RPMI8226 (cell line): ENCODE measurements at places on chromosomes 12 and 14.

- DNase-seq, result no peak
Observed at GRCh38 chr12:119783787-119784186, 93.3 kb downstream of the CIT start.

GRCh38 chr12:12974211-12974610 lies 22.2 kb upstream of the GPRC5D start:
- DNase-seq, result no peak

DNA sequence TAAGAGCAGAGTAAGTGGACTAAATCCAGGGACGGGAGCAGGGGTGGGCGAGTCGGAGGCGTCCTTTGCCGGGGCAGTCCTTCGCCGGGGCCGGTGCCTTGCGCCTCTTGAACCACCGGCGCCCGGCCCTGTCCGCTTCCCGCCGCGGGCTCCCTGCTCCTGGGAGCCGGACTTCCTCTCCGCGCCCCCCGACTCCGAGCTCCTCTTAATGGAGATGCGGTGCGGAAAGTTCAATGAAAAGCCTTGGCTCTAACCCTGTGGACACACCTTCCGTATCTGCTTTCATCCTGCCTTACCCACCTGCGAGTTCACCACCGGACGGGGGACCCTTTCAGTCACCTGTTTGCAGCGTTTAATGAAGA lies 412 bp downstream of the FGFR1OP2 start:
- DNase-seq, result peak; percentile 35

GRCh38 chr12:124520265-124520701 lies 47.1 kb downstream of the NCOR2 start:
- no peak for DNase-seq

DNA sequence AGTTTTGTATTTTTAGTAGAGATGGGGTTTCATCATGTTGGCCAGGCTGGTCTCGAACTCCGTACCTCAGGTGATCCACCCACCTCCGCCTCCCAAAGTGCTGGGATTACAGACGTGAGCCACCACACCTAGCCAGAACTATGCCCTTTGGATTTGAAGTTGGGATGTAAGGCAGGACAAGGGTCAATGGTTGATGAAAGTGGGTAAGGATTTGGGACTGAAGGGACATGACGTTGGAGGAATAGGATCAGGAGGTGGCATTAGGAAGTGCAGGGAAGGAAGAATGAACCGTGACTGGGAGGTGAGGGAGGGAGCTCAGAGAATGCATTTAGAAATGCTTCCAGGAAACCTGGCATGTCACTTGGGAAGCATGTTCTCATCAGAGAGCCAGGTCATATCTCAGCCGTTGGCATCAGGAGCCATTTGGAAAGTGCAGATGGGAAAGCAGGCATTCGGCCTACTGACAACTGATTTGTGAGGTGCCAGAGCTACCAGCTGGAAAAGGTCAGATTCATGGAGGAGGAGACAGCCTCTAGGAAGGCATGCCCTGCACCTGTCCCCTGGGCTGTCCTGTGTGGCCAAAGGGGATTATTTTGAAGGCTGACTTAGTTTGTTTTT lies 2.2 kb downstream of the CRADD start:
- DNase-seq, result no peak

DNA sequence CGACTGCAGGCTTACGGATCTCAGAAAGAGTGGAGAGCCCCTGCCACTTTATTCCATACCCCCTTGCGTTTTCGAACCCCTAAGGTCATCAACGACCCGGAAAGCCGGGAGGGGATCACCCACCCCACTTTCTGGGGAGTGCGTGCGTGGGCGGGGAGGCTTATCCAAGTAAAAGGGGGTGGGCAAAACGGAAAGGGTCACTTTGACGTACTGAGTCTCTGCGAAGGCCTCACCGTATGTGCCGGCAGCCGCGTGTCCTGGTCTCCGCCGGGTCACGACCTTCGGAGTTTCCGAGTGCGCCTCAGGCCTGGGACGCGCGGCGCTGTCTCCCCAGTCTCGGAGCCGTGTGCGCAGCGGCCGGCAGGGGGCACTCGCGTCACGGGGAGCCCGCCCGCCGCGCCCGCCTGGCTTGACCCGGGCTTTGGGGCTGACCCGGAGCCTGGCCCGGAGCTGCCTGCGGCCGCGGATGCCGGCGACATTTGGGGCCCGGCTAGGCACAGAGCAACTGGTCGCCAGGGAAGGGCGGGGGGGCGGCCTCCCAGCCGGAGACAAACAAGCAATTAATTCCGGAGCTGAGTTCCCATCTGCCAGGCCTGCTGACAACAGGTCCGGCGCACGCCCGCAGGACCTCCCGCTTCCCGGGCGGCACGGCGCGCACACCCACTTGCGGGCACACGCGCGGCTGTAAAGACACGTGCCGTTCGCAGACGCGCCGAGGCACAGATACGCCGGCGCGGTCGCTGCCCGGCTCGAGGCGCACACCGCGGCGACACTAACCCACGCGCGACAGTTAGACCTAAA lies 890 bp upstream of the KIF26A start:
- DNase-seq, result peak; percentile 78

GRCh38 chr12:59041241-59042121 lies 121.2 kb upstream of the LRIG3 start:
- no peak for DNase-seq

DNA sequence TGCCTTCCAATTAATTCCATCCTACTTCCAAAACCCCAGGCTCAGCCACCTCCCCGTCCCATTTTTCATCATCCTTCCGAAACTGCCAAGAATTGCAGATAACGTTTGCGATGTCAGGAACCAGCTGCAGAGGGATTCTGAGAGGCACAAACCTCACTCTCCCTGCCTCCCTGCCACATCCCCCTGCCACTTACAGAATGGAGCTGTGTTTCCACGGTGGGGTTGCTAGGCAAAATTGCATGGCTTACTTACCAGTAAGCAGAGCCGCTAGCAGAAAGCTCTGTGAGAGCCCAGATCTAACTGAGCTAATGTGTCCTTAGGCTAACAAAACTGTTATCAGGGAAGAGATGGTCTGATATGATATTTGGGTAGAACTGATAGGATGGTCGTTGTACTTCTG lies 127.4 kb downstream of the KCNK10 start:
- DNase-seq, result no peak

- no peak for DNase-seq
Observed at GRCh38 chr12:12480074-12480473, 82.6 kb downstream of the DUSP16 start.

DNA sequence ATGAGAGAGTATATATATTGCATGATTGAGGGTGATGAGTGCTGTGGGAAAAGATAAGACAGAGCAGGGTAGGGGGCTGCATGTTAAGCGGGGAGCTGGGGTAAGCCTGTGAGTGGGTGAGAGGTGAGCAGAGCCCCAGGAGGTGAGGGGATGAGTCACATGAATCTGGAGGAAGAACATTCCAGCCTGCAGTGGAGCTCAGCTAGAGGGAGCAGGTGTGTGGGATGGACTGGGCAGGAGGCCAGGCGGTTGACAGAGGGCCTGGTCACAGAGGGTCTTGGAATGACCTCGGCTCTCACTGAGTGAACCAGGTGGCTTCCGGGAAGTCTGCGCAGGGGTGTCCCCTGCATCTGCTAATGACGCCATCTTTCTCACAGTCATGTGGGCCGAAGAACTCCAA lies 44.4 kb downstream of the GIT2 start:
- DNase-seq, result no peak

DNA sequence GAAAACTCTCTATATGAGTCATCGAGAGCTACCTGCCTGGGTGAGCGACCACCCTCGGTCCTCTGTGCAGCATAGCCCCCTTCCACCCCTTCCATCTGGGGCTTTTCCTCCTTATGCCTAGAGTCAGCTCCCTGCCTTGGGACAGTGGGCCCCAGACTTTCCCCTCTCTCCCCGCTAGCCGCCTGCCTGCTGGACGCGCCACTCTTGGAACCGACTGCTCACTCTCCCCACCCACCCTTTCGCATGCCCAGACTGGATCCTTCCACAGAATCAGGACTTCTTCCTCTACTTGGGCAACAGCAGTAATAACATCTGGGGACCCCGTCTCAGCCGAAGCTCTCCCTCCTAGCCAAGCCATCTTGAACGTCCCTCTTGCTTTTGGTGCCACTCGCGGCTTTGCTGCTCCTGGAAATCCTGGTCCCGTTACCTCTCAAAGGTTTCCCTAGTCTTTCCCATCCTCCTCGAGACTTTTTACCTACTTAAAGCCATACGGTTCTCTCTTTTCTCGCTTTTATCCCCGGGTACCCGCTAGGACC lies 671 bp downstream of the ESYT1 start:
- DNase-seq, result no peak

GRCh38 chr14:89040080-89040459 lies 215.6 kb downstream of the TTC8 start:
- DNase-seq, result no peak

- DNase-seq, result no peak
Observed at GRCh38 chr12:28253161-28253641, 62.9 kb downstream of the CCDC91 start.

- no peak for DNase-seq
Observed at GRCh38 chr12:57448669-57449068, 6.4 kb upstream of the INHBE start.

- no peak for DNase-seq
Observed at GRCh38 chr14:104550861-104551728, 28.5 kb upstream of the C14orf180 start.

- no peak for DNase-seq
Observed at GRCh38 chr14:100449225-100449987, 126.3 kb downstream of the SLC25A47 start.

DNA sequence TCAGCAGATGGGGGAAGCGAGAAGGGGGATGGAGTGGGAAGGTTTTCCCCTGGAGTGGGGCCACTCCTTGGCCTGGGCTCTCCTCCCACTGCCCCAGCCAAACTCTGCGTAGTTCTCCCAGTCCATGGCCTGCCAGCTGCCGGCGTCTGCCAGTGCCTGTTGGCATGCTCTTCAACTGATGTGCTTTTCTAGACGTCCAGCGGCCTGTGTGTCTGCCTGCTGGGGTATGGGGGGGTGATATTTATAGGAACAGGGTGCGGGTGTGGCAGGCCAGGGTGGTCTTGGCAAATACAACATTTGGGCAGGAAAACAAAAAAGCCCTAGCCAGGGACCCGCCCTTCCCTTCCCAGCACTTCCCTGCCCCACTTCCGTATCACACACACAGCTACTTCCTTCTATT lies 786.3 kb upstream of the NOVA1 start:
- DNase-seq, result no peak

DNA sequence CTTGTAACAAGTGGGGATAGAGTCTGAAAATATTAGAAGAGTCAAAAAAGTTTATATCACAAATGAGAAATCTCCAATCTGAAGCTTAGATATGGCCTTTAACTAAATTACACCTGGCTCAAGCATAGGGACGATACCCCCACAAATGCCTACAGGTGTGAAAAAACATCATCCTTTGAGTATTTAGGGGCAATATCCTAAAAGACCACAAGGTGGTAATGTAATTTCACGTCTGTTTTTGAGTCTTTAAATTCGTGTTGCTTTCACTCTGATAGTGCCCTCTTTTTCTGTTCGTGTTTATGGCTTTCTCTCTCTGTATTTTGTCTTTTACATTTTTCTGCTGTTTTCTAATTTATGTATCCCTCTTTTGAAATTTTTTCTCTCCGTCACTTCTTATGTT lies 84.3 kb downstream of the ETNK1 start:
- DNase-seq, result peak; percentile 46

DNA sequence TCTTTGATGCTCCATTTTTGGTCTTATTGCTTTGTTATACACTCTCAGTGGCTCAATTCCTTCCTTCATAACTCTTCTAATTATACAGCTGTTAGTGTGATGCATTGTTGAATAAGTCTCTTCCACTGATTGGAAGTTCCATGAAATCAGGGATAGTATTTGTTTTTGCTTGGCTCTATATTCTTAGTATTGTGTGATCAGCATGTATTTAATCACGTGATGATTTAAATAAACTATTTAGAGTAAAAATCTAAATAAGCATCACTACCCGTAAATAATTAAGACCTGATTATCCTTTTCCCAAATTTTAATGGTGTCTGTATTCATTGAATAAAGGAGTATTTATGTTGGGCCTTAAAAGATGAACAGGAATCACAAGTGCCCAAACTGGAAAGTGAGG lies 355.7 kb downstream of the NPAS3 start:
- no peak for DNase-seq

DNA sequence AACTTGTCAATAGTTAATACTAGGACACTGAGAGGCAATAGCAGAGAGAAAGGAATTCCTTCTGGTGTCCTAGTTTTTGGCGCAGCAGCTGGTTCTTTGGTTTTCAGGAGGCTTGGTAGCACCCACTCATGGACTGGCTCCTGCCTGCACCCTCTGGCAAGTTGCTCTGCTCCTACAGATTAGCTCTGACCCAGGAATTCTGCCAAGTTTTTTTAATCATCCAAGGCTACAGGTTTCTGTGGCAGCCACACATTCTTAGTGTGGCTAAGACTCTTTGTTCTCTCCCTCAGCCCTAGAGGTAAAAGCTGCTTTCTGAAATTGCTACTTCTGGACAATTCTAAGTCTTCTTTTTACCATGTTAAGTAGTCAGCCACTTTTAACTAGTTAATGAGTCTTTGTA lies 72.0 kb upstream of the FKBP4 start:
- DNase-seq, result no peak

GRCh38 chr14:68688872-68689371 lies 103.9 kb downstream of the ZFP36L1 start:
- DNase-seq, result no peak

- DNase-seq, result no peak
Observed at GRCh38 chr12:25311506-25311905, 60.8 kb upstream of the KRAS start.

- DNase-seq, result no peak
Observed at GRCh38 chr12:127964717-127965116, 302.3 kb upstream of the TMEM132C start.

DNA sequence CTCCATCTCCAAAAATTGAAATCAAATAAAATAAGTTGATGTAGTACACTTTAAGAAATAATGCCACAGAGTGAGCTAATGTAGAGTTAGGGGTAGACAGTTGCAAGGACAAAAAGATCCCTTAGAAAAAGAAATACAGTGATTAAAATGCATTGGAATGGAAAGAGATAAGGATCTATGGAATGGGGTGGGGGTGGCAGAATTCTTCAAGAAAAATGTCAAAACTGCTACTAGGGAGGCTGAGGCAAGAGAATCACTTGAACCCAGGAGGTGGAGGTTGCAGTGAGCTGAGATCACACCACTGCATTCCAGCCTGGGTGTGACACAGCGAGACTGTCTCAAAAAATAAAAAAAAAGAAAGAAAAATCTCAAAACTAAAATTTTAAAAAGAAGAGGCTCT lies 6.5 kb downstream of the OLR1 start:
- no peak for DNase-seq

GRCh38 chr12:6352193-6353173 lies 10.6 kb upstream of the TNFRSF1A start:
- DNase-seq, result no peak

GRCh38 chr12:113298472-113298817 lies 36.5 kb downstream of the SLC8B1 start:
- DNase-seq, result no peak
